Activated CD4-positive, CD25-positive, alpha-beta regulatory T cell treated with anti-CD3 and anti-CD28 coated beads, Interleukin-2, amount 50 U/mL, for 16 hours (primary cell): ENCODE measurements at places on chromosomes 3 and 15.

DNA sequence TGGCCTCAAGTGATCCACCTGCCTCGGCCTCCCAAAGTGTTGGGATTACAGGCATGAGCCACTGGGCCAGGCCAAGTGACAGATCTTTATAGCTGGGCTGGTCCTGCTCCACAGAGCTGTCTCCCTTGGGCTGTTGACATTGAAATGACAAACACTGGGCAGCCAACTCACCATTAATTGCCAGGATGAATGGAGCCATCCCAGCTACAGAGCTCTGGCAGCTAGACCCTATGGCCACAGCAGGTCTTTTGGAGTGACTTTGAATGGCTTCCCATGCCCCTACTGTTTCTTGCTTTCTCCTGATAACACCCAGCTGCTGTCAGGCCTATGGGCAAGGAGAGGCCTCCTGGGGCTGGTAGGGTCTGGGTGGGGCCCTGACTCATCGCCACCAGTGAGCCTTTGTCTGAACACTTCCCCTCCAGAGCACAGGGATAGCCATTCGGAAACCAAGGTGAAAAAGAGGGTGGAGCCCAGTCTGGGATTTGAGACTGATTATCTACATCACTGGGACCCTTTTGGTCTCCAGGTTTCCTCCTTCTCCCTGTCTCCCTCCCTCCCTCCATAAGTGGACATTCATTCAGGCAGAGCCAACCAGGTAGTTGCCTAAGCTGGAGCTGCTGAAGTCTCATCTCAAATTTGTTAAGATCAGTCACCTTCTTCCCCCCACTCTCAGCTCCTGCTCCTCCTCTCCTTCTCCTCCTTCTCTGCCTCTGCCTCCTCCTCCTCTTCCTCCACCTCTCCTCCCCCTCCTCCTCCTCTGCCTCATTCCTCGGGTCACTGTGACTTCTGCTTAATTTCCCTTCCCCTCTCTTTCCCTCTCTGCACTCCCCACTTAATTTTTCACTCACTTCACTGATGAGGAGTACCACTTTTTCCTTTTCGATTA, 34.0 kb downstream of the BHLHE40 start:
- DNase-seq, result no peak

DNA sequence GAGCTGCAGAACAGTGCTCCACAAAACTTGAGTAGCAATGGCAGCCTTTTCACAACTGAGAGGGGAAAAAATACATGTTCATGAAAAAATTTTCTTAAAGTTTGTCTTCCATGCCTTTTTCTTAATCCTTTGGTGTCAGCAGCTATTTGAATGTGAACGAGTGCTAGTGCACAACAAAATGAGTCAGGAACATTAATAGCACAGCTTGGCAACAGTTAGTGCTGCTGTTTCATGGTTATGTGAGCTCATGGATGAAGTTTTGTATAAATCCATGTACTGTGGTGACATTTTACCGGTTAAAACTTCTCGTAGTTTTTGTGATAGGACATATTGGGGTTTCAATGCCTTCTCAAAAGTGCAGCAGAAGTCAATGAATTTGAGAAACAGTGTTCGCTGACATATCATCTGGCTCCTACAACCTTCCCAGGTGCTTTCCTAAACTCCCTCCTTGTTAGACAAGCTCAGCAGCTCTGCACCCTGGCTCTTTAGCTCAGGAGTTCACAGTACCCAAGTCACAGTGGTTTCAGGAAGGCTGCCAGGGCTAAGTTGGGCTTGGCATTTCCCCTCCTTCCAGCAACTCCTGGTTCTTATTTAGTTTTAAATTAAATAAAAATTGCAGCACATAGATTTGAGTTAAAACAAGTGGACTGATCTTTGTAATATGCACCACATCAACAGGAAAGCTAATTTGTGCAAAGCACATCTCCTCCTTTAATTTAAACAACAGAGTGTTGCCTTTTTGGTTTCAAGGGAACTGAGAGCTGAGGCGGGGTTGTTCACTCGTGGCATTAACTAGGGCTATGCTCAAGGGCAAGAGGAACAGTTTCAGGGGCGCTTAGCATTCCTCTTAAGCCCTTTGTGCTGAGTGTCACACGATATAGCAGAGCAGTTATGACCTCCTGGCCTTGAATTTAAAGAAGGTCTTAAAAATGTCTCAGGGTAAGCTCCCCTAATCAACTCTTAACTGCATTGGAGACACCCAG, 362.8 kb downstream of the CHST2 start:
- no peak for DNase-seq

- no peak for DNase-seq
Measured at GRCh38 chr3:171812811-171813210, 2.5 kb upstream of the PLD1 start.

- DNase-seq, result no peak
Measured at GRCh38 chr15:35888815-35889214, 342.9 kb upstream of the DPH6 start.

GRCh38 chr15:60941448-60941847, 287.7 kb downstream of the RORA start:
- no peak for DNase-seq

- no peak for DNase-seq
Measured at GRCh38 chr3:188589071-188589470, 435.1 kb downstream of the LPP start.

DNA sequence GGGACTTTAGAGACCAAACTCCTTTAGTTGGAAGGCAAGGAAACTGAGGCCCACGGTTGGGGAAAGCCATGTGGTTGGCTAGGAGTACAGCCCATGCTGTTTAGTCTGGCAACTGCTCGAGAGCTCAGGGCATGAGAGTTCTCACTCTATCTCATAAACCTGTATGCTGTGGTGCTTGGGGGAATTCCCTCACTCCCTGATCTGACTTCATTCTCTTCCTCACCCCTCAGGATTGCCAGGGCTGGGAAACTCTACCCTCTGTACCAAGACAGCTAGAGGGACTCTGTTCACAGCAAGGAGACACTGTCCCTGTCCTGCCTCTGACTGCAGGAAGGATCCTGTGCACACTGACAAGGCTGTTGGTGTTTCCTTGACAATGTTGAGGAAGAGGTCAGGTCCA, 230.2 kb downstream of the ZNF621 start:
- no peak for DNase-seq

DNA sequence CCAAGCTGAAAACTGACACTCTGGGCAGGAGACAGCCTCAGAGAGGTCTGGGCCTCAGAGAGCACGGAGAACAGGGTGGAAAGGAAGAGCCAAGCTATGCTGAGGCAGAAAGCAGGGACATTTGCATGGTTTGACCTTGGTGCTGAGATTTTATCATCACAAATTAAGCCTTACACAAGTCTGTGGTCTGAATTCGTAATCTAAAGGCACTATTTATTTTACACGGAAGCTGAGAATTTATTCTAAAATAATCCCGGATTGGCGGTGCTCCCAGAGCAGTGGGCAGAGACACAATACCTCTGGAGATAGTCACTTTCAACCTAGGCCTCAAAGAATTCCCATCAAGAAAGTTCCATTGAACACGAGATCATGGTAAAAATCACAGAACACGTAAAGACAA, 47.5 kb downstream of the CFAP92 start:
- no peak for DNase-seq

DNA sequence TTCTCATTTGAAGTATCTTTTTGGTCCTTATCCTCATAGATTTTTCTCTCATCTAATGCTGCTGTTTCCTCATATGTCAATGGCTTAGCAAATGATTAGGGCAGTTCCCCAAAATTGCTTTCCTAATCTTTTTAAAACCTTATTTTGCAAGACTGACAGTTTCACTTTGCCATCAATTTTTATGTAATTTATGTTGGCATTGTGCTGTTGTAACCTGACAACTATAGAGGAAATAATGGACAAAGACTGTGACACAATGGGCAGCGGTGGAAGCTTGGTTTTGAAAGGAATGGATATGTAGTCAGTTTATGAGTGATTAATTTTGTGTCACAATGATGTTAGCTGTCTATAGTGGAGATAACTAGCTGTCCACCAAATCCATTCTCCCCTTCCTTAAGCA, 10.6 kb upstream of the SH3BP5 start:
- no peak for DNase-seq

- no peak for DNase-seq
Measured at GRCh38 chr3:102032491-102033383, 183.4 kb downstream of the NFKBIZ start.

- DNase-seq, result no peak
Measured at GRCh38 chr3:195159814-195160165, 111.2 kb downstream of the XXYLT1 start.

- no peak for DNase-seq
Measured at GRCh38 chr3:141413801-141414689, 45.7 kb downstream of the ZBTB38 start.

GRCh38 chr15:68587769-68588385, 9.1 kb downstream of the CORO2B start:
- no peak for DNase-seq

DNA sequence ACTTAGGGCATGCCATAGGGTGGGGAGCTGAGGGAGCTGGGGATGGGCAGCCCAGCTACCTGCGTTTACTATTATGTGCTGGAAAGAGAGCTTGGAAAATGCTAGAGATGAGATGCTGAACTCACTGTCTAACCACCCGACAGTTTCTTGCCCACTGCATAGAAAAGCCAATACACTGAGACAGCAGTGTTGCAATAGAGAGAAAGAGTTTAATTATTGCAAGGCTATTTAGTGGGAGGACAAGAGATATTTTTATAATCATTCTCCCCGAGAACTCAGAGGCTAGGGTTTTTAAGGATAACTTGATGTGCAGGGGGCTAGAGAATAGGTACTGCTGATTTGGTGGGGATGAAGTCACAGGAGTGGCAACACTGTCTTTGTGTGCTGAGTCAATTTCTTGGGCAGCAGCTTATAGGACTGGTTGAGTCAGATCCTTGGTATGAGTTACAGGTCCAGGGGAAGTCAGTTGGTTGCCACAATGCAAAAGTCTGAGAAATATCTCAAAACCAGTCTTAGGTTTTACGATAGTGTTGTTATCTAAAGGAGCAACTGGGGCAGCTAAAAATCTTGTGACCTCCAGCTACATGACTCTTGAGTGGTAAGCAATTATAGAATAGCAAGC, 205.9 kb downstream of the GABRG3 start:
- DNase-seq, result no peak

GRCh38 chr3:44030687-44031305, 210.9 kb upstream of the TOPAZ1 start:
- no peak for DNase-seq

GRCh38 chr3:52506266-52506966, 11.3 kb downstream of the STAB1 start:
- DNase-seq, result no peak

DNA sequence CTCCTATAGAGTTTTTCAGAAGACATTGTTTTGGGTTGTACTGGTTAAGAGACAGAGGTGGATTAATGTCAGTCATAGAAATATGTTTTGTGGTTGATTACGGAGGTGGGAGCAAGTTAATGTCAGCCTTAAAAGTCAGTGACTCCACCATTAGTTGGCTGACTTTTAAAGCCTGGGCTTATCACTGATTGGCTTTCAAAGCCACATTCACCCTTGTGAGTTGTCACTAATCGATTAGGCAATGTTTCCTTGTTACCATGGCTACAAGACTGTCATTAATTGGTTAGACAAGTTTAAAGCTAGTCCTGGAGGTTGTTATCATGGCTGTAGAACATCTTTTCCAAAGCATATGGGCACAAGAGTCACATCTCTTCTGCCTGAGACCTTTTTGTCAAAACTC, 73.0 kb downstream of the NEO1 start:
- DNase-seq, result no peak

- DNase-seq, result no peak
Measured at GRCh38 chr15:99504071-99504822, 61.5 kb upstream of the MEF2A start.

DNA sequence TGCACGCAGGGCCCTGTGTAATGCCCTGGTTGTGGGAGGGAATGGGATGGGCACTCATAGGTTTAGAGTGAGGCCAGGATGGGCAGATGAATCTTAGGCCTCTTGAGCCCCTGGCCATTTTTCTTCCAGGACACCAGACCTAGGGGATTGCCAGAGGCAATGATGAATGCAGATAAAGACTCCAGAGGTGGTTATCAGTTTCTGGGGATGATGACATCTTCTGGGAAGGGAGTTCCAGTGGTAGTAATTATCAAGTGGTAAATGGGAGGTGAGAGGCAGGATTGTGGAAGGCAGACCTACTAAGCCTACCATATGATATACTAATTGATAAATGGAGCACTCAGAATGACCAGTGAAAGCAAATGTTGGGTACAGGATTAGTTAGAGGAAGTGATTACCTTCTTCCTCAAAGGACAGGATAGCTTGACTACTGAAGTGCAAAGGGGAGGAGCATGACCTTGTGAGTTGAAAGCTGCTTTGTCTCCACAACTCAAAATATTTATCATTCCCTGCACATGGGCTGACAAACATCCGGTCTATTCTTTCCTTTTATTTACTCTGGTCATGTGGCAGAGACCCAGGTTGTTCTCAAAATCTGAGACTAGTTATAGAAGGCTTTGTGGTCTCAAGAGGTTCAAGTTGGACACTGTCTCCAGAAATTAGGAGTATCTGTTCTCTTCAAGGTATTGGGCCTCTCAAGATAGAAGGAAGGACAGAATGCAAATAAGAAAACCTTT, 10.2 kb upstream of the MAPK6 start:
- no peak for DNase-seq

GRCh38 chr3:115164374-115165221, 17.5 kb upstream of the ZBTB20 start:
- DNase-seq, result no peak

- no peak for DNase-seq
Measured at GRCh38 chr3:18300916-18301315, 124.2 kb downstream of the SATB1 start.

DNA sequence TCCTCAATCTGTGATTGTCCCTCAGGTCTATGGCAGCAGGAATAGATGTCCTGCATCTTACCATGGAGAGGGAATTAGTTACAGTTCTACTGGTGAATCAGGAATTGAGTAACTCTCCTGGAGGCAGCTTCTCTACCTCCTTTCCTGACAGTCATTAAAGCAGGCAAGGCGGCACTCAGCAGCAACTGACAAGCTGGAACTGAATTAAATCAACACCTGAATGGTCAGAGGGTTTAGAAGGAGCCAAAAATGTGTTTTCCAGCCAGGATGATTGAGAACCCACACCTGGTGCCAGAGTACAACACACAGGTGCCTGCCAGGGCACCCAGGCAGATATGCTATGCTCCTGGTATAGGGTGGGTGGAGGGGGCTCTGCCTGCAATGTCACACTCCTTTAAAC, 43.1 kb upstream of the TIPARP start:
- DNase-seq, result no peak

DNA sequence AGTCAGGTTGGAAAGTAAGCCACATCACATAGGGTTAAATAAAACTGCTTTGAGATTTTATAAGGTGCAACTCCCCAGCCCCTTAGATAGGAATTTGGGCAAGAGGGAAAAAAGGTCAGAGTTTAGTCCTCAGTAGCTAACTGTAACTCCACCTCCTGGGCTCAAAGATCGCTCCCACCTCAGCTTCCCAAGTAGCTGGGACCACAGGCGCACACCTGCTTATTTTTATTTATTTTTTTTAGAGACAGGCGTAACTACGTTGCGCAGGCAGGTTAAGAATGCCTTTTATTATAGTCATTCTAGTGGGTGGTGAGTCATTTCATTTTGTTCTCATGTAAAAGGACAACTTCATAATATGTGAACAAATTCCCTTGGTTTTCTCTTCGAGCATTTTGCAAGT, 14.7 kb downstream of the TM2D3 start:
- no peak for DNase-seq

GRCh38 chr15:87154761-87155160, 1075.1 kb downstream of the AGBL1 start:
- no peak for DNase-seq
